ENCODE measurements at places on chromosomes 7 and 10.
A peak's percentile ranks its signal among the peaks of the same experiment; 100 is the strongest.

- DNase-seq, result no peak
These were observed 72.5 kb upstream of the CC2D2B start for GRCh38 chr10:95835149-95835860.

GRCh38 chr7:84022684-84023308, 171.8 kb downstream of the SEMA3A start:
- DNase-seq, result no peak

- no peak for DNase-seq
These were observed 25.2 kb downstream of the FGFR2 start for GRCh38 chr10:121572859-121573537.

- DNase-seq, result no peak
These were observed 138.5 kb upstream of the PRKCQ start for GRCh38 chr10:6718550-6718949.

- peak; percentile 58 for DNase-seq
These were observed 302.6 kb upstream of the SEMA3D start for GRCh38 chr7:85489498-85489897.

DNA sequence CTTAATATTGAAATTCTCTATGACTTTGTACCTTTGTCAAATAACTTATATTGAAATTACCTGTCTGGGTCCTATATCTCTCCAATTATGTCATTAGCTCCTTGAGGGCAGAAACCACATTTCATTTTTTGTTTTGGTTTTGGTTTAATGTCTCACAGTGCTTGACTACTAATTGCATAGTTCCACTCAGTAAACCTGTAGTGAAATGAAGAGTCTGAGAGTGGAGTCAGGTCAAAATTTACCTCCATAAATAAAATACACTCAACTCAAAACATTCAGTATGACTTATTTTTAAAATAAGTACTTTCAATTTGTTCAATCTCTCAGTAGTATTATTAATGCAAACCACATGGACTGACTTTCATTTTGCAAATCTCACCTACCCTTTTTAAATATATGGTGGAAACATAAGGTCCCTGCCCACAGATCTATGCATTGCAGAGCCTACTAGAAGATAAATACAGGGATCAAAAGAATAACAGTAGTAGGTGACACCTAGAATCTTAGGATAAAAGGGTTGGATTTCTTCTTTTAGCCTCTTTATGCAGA, 32.5 kb downstream of the PDE1C start:
- no peak for DNase-seq

DNA sequence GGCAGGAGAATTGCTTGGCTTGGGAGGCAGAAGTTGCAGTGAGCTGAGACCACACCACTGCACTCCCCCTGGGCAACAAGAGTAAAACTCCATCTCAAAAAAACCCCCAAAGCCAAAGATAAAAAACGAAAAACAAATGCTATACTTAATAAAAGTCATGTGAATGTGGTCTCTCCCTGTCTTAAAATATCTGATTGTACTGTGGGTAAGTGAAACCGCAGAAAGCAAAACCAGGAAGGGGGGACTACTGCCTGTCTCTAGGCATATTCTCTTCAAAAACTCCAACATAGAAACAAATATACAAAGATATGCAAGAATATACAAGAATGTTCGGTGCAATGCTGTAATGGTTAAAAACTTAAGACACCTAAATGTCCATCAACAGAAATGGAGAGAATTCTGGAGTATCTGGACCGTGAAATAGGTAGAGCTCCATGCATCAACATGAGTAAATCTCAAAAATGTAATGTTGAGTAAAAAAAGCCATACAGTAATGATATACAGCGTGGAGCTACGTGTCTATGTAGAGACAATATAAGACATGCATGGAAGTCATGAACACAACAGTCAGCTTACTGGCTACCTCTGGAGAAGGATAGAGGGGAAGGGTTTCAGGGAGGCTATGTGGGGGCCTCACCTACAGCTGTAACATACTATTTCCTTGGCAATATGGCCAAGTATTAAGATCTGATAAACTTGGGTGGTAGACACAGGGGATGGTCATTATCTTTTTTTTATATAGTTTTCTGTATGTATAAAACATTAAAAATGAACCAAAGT, 2.1 kb downstream of the ZNF394 start:
- DNase-seq, result no peak

DNA sequence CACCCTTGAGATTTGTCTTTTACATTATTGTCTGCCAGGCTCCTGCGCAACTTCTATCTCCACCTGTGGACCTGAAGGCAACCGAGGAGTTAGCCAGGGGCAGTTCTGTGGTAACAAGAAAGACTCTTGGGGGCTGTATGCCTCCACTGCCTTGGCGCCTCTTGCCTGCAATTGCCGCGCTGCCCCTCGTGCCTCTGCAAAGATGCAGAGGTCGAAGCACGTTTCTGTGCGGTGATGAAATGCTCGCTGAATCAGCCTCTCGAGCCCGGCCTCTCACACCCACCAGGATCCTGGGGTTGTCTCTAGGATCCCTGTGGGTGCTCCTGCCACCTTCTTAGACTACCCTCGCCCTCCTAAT, 486 bp upstream of the LHFPL3 start:
- no peak for DNase-seq

GRCh38 chr7:54769203-54769602, 10.2 kb upstream of the SEC61G start:
- no peak for DNase-seq

DNA sequence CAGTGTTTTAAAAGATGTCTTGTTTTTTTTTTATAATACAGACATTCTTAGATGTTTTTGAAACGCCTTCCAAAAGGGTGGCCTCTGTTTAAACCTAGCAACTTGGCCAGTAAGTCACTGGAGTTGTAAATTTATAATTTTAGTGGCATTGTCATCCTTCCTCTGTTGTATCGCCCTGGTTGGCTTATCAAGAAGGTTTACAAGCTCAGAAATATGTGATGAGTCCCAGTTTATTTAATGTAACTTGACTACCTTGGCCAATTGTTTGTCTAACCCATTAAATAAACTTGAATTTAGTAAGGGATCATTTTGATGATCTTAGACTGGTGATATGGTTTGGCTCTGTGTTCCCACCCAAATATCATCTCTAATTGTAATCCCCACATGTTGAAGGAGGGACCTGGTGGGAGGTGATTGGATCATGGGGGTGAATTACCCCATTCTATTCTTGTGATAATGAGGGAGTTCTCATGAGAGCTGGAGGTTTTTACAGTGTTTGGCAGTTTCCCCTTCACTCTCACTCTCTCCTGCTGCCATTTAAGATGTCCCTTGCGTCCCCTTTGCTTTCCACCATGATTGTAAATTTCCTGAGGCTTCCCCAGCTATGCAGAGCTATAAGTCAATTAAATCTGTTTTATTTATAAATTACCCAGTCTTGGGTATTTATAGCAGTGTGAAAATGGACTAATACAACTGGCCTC, 13.4 kb upstream of the NT5C3A start:
- DNase-seq, result no peak

DNA sequence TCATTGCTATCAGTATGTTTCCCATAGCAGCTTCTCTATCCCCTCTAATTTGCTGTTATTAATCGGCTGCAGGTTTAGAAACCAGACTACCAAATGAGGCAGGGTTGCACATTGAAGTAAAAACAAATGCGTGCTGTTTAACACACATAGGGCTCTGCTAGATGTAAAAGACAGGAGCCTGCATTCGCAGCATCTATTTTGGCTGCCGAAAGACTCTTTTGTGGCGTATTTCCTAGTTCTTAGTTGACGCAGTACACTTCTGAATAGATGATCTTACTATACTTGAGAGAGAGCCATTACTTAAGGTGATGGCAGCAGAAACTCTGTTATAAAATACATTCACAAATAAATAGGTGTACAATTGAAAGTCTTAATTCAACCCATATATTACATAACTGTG, 21.4 kb downstream of the SGCE start:
- DNase-seq, result no peak

- DNase-seq, result no peak
These were observed 197.5 kb upstream of the PRSS58 start for GRCh38 chr7:142455392-142455791.

DNA sequence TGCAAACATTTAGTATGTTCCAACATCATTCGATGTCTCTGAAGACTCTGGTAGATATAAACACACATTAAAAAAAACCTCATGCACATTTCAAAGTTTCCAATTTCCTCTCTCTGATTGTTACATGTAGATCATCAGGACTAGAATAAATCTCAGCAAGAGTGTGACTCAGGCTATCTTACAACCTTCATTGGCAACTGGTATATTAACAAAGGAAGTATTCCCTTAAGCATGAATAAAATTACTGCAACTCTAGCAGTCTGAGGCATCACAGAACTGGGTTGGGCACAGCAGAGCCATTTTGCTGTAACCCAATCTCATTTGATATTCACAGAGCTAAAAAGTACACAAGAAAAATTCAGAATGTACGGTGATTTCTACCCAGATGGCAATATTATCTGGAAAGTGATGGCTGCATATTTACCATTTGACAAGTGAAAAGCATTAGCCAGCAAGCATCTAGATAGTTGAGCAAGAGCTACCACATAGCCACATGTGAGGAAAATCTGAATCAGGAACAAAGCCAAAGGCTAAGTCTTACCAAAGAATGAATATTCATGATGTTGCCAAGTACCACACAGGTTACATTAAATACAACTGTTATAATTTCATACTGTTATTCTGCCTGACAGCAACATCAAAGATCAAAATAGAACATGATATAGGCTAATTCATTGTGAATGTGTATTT, 232.2 kb downstream of the CRPPA start:
- no peak for DNase-seq

- no peak for DNase-seq
These were observed 145.1 kb upstream of the SP8 start for GRCh38 chr7:20931739-20932138.

GRCh38 chr7:128122576-128123290, 91.5 kb upstream of the LRRC4 start:
- no peak for DNase-seq

Measured in COLO829 (cell line).